ENCODE measurements at places on chromosomes 12 and 14. TPM values are rescaled to one million over a fixed set of nuclear protein-coding genes. Genes with fewer than 3 reads are reported as not detected.

The BLTP3B gene
- 18.1 TPM for total RNA-seq

The HOXC4 gene
- not detected for total RNA-seq

The WDHD1 gene
- 16.7 TPM for total RNA-seq

The DCAF5 gene
- total RNA-seq, result 13.6 TPM

The ZNF605 gene
- 6.5 TPM for total RNA-seq

The MANSC4 gene
- not detected for total RNA-seq

The SPX gene
- total RNA-seq, result 0.05 TPM

The AACS gene
- total RNA-seq, result 50.5 TPM

The CD69 gene
- total RNA-seq, result 0.23 TPM

The SMIM41 gene
- not detected for total RNA-seq

The STYK1 gene
- total RNA-seq, result 4.6 TPM

The SIX1 gene
- total RNA-seq, result 0.17 TPM

The CLEC1B gene
- total RNA-seq, result not detected

The SERPINA3 gene
- total RNA-seq, result 0.05 TPM

The OR10P1 gene
- total RNA-seq, result not detected

The NTN4 gene
- 711 TPM for total RNA-seq
